Mesenchymal stem cell (in vitro differentiated cells and primary cell): ENCODE measurements at places on chromosomes 2 and 18.

DNA sequence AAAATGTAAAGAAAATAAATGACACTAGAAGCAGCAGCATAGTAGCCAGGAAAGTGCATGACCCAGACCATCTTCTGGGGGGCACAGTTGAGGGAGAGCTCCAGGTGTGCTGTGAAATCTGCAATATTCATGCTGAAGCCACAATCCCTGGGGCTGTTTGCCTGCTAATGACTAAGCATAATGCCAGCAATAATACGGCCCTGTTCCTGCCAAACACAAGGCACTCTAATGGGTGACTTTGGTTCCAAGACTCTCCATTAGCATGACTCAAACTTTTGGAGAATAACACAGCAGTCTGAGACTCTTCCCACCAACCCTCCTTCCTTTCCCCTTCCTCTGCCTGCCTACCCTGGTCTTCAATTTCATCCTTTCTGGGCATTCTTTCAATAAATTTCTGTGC, 77.9 kb upstream of the DOCK10 start:
- DNase-seq = no peak

GRCh38 chr2:144553379-144553778, 33.5 kb upstream of the ZEB2 start:
- peak; percentile 84 for DNase-seq

GRCh38 chr2:84807063-84807485, 73.8 kb downstream of the TRABD2A start:
- DNase-seq = peak; percentile 98

GRCh38 chr2:169351725-169352124, 10.6 kb downstream of the LRP2 start:
- no peak for DNase-seq

- DNase-seq = no peak
Observed at GRCh38 chr18:49861659-49862058, 48.3 kb upstream of the ACAA2 start.

DNA sequence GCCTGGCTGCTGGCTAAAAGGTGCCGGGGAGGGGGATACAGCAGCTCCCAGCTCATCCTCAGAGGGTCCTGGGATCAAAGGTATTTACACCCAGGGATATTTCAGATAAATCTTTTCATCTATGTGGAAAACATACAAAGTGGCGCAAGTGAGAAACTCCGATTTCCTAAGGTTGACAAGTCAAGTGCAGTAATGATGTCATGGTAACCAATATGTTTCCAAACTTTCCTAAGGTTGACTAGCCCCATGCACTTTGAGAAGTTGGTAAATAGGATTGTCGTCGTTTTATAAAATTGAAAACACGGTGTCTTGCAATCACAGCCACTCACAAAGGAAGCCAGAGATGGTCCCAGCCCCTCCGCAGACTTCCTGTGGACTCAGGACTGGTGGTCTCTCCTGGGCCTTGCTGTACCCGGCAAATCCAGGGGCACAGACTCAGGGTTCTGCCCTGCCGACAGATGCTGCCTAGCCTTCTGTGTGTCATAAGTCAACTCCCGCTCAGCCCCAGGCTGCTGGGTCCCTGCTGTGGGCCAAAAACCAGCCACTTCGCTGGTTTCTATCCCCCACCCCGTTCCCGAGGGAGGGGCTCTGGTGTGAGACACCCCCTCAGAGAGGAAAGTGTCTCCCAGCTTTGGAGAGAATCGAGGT, 111.2 kb upstream of the PPP1CB start:
- no peak for DNase-seq

DNA sequence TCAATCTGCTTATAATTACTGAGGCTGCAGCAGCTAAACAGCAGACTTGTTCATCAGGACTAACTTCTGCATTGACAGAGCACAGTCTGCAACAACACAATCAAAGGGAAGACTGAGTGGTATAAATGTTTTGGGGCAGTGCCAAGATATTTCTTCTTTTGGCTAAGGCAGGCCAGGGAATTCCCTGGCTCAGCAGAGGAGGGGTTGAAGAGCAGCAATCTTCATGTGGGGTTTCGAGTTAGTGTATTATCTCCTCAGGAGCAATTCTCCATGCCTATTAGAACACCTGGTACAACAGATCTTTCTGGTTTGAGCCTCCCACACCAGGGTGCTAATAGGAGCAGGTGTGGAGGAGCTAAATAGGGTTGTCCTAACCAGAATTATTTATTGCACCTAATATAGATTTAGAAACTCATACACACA, 103.0 kb upstream of the STK17B start:
- DNase-seq = peak; percentile 67

- peak; percentile 80 for DNase-seq
Observed at GRCh38 chr2:33412920-33413319, 63.5 kb upstream of the RASGRP3 start.
